ENCODE measurements at places on chromosomes 12 and 14. TPM values are rescaled to one million over a fixed set of nuclear protein-coding genes. Genes with fewer than 3 reads are reported as not detected.

KRT83 gene
- total RNA-seq, result not detected

TCL1B gene
- not detected for total RNA-seq

- DNase-seq, result peak; percentile 89
Observed at GRCh38 chr12:10722905-10723746, at the start of gene YBX3. Gene YBX3 (minus strand): TSS chr12:10723323. CDS start chr12:10723111, 212 bp downstream.

LRRK2 gene
- total RNA-seq, result 0.35 TPM

GRCh38 chr14:89757313-89757939, 197.1 kb downstream of the EFCAB11 start:
- no peak for DNase-seq

DNA sequence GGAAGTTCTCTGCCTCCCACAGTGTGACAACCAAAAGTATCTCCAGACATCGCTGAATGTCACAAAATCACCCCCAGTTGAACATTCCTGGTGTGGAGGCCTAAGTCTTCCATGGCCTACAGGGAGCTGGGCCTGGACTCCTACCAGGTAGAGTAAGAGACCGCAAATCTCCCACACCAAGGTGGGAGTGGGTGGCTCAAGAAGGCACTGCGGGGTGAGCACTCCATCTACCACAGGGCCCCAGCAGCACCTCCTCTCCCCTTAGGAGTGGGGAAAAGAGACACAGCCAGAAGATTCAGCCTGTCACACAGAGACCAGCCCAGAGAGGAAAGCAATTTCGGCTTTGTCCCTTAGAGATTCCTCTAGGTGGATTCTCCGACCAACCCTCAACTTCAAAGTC, 25.5 kb downstream of the LRTM2 start:
- peak; percentile 49 for DNase-seq

- DNase-seq, result no peak
Observed at GRCh38 chr12:113758165-113758924, 207.8 kb downstream of the RBM19 start.

- DNase-seq, result no peak
Observed at GRCh38 chr14:92516966-92517506, 3.5 kb downstream of the RIN3 start.

DNA sequence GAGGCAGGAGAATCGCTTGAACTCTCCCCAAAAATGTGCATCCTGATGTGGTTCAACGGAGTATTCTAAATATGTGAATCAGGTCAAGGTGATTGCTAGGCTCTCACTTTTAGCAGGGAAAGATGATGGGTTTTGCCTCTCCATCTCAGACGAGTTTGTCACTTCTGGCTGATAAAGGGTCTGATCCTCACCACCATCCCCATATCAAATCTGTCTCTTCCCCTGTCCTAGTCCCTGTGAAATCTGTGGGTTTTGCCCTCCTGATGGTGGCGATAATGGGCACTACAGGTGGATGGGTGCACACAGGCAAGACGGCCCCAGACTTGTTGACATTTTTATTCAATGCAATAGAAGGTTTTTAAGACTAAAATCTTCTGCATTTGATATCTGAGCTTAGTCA, 384.6 kb downstream of the GLT1D1 start:
- no peak for DNase-seq

GRCh38 chr12:125057708-125058107, 7.5 kb upstream of the AACS start:
- DNase-seq, result no peak

CBLN3 gene
- total RNA-seq, result 5.5 TPM

Measured in chondrocyte (in vitro differentiated cells).